Stimulated activated CD4-positive, alpha-beta T cell treated with anti-CD3 and anti-CD28 coated beads, Interleukin-1b, Interleukin-23, amount 100 ng/mL, for 1 hour (primary cell): ENCODE measurements at places on chromosomes 11 and 22.

DNA sequence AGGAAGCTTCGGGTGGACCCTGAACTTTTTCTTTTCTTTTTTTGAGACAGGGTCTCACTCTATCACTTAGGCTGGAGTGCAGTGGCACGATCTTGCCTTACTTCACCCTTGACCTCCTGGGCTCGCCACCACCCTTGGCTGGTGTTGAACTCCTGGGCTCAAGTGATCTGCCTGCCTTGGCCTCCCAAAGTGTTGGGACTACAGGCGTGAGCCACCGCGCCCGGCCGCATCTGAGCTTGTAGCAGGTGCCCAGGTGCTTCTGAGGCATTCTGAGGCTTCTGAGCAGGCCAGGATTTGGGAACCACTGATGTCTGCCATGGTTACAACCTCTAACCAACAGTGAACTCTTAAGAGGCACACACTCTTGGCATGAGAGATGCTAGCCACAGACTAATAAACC is 5.1 kb downstream of the USP35 start:
- no peak for DNase-seq

DNA sequence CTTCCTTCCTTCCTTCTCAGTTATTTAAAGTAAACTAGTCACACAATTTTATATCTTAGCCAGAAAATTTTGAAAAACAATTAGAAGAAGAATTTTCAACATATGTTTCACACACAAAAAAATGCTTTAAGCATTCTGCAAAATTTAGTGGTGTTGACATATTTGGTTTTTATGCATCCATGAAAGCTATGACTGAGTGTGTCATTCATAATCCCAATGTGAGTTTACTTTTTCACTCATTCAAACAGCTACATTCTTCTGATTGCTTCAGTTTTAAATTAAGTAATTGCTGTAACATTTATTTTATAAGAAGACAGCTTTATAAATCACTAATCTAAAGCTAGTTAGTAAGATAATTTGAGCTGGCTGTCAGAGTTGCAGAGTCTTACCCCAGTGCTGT is 453.5 kb downstream of the LRRC4C start:
- DNase-seq: no peak

GRCh38 chr11:44067266-44067665 is 1.2 kb downstream of the ACCS start:
- no peak for DNase-seq

DNA sequence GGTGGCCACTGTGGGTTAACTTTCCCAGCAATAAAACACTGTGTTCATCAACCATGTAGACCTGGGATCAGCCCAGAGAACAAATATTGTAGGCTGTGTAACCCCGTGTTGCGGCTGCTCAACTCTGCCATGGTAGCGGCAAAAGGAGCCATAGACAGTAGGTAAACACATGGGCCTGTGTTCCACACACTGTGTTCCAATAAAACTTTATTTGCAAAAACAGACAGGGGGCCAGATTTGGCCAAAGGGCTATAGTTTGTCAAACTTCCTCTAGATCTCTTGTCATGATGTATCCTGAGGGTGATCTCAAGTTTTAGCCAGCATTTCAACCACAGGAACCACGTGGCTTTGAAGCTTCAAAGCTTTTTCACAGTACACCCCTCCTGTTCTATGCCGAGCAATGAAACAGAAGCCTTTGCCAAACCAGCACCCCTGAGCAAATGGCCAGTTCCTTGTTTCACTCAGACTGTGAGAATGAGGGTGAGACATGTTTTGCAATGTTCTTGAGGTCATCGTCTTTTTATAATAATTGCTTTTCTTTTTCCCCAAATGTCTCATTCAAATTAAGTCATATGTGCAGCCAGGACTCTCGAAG is 49.9 kb upstream of the FADD start:
- no peak for DNase-seq

DNA sequence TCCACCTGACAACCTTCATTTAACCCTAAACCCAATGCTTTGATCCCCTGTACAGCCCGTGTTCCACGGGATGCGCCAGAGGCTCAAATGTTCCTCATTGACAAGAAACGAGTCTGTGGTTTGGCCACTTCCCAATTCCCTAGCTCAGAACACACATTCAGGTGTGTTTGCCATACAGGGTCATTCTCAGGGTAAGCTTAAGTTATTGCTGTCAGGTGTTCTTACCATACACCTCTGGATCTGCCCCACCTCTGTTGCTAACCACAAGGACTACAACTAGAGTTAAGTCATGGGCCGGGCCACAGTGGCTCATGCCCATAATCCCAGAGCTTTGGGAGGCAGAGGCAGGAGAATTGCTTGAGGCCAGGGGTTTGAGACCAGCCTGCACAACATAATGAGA is 45.6 kb upstream of the POLD3 start:
- no peak for DNase-seq

- no peak for DNase-seq
Observed at GRCh38 chr11:68263444-68264035, 8.2 kb downstream of the C11orf24 start.

- no peak for DNase-seq
Observed at GRCh38 chr22:36406721-36407120, 19.0 kb upstream of the MYH9 start.

DNA sequence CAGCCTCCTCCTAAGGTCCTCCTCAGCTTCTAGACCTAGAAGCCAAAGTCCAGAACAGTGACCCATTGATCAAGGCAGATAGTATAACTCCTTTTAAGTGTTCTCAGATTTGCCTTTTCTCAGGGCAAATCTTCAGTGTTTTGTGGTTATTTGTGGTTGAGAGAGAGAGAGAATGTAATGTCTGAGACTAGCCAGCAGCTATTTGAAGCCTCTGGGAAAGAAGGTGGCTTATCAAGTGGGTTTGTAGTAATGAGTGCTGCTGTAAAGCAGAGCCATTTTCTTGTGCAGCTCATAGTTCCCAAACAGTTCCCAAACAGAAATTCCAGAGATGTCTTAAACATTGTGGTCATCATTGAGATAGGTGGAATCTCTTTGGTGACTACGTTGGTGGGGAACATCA is 89.5 kb downstream of the RNF169 start:
- no peak for DNase-seq

GRCh38 chr22:29483254-29483653 is 3.2 kb downstream of the NEFH start:
- no peak for DNase-seq

GRCh38 chr22:44758344-44758973 is 6.1 kb downstream of the ARHGAP8 start:
- DNase-seq: no peak

GRCh38 chr11:106426696-106427095 is 349.2 kb downstream of the AASDHPPT start:
- no peak for DNase-seq

- no peak for DNase-seq
Observed at GRCh38 chr11:46976182-46976854, 39.8 kb downstream of the CSTPP1 start.

DNA sequence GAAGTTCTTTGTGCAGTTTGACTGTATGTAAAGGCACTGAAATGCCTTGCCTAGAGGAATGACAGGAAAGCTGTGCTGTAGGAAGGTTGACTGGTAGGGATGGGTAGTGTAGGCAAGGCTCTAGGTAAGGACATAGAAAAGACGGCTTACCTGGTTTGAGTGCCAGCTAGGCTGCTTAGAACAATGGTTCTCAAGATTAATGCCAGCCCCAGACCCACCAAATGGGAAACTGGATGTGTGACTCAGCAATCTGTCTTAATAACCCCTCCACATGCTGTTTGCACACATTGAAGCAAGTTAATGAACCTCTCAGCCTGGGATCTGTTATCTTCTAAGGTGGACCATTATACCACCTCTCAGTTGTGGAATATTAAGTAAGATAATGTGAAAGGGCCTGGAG is 3.7 kb downstream of the RPS3 start:
- no peak for DNase-seq

GRCh38 chr11:111459506-111460270 is 52.5 kb downstream of the BTG4 start:
- no peak for DNase-seq

- no peak for DNase-seq
Observed at GRCh38 chr11:76624500-76625379, 45.8 kb downstream of the LRRC32 start.

GRCh38 chr22:46405901-46406300 is 70.4 kb downstream of the TRMU start:
- no peak for DNase-seq

DNA sequence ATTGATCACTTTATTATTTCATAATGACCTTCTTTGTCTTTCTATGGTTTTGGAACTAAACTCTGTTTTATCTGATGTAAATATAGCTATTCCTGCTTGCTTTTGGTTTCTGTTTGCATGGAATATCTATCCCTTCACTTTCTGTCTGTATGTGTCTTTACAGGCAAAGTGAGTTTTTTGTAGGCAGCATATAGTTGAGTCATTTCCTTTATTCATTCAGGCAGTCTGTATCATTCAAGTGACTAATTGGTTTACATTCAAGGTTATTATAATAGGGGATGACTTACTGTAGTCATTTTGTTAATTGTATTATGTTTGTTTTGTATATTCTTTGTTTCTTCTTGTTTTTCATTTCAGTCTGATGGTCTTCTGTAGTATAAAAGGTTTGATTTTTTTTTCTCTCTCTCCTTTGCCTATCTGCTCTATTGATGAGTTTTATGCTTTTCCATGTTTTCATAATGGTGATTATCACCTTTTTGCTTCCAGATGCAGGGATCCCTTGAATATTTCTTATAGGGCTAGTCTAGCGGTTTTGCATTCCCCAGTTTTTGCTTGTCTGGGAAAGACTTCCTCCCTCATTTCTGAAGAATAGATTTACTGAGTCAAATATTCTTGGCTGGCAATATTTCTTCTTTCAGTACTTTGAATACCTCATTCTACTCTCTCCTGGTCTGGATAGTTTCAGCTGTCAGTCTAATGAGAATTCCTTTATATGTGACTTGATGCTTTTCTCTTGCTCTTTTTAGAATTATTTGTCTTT is 50.4 kb downstream of the GDPD4 start:
- no peak for DNase-seq

GRCh38 chr11:7427733-7428132 is 57.6 kb upstream of the OLFML1 start:
- no peak for DNase-seq

DNA sequence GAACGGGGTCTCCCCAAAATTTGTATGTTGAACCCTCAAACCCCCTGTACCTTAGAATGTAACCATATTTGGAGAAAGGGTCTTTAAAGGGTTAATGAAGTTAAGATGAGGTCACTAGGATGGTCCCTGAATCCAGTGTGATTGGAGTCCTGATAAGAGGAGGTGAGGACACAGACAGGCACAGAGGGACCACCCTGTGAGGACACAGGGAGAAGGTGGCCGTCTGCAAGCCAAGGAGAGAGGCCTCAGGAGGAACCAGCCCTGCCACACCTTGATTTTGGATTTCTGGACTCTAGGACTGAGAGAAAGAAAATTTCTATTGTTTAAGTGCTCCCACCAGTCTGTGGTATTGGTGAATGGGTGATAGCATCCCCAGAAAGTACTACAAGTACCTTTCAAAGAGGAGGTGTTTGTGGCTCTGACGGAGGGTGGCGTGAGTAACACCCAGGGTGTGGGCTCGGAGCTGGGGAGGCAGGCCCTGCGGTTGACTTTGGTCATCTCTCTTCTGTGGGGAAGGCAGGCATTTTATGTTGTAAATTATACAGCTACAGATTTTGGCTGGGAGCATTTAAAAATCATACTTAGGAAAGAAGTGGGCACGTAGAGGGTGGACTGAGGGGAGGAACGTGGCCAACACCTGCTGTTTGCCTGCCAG is 13.8 kb downstream of the MRGPRF start:
- no peak for DNase-seq

DNA sequence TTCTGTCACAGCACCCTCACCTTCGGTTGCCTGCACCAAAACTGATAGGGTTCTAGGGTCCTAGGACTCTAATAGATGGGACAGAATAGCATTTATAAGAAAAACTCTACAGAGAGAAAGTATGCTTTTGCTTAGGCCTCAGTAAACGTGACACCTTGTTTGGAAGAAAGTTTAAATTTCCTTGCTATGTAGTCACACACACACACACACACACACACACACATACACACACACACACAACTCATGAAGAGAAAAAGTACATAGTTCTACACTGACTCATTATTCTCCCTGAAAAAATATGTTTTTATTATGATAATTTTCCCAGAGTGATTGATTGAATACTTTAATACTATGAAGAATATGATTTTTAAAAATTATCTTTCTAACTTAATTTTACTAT is 220.8 kb upstream of the SNX19 start:
- DNase-seq: no peak

GRCh38 chr11:93958991-93959390 is 62.2 kb upstream of the HEPHL1 start:
- DNase-seq: no peak

DNA sequence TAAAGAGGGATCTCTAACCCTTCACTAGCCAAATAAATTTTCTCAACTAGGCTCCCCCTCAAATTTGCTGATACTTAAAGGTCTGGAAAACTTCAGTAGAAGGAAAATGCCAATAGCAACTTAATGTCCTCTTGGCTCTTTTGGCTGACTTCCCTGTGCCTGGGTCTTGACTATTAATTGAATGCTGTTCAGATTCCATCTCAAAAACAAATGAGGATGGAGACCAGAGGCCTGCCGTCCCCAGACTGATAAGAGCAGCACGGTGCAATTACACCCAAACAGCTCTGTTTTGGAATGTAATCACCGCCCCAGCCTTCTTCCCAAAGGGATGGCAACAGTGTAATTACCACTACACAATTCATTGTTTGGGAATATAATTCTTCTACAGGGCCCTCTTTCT is 89.3 kb upstream of the CHRM4 start:
- no peak for DNase-seq

- DNase-seq: no peak
Observed at GRCh38 chr11:36779791-36780190, 181.8 kb upstream of the RAG2 start.

GRCh38 chr11:125164422-125165110 is at the start of gene PKNOX2:
PKNOX2 (plus strand) TSS chr11:125164751; CDS start chr11:125351306, 186,555 bp downstream.
- no peak for DNase-seq

DNA sequence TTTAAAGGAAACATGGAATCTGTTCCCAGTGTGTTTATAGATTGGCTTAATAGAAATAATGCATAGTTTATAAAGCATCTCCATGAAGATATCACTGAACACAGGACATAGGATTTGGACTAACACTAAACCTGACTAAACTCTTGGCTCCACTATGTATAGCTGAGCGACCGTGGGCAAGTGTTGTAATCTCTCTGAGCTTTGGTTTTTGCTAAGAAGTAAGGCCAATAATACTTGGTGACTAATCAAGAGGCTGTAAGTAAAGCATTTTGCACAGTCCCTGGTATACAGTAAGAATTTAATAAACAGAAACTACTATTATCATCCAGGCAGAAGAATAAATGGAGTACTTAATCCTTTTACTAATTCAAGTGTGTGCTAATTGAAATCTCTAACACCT is 125.5 kb upstream of the MTMR2 start:
- no peak for DNase-seq
